ENCODE measurements at places on chromosomes 7 and 10.

DNA sequence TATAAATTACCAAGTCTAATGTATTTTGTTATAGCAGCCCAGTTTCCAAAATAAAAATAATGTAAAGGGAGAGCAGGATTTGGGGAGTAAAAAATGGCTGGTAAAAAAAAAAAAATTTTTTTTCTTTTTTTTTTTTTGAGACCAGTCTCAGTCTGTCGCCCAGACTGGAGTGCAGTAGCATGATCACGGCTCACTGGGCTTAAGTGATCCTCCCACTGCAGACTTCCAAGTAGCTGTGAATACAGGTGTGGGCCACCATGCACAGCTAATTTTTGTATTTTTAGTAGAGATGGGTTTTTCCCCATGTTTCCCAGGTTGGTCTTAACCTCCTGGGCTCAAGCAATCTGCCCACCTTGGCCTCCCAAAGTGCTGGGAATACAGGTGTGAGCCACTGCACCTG is 4.8 kb upstream of the LSM8 start:
- DNase-seq = no peak

GRCh38 chr10:1153805-1154351 is 97.7 kb downstream of the WDR37 start:
- DNase-seq = no peak

DNA sequence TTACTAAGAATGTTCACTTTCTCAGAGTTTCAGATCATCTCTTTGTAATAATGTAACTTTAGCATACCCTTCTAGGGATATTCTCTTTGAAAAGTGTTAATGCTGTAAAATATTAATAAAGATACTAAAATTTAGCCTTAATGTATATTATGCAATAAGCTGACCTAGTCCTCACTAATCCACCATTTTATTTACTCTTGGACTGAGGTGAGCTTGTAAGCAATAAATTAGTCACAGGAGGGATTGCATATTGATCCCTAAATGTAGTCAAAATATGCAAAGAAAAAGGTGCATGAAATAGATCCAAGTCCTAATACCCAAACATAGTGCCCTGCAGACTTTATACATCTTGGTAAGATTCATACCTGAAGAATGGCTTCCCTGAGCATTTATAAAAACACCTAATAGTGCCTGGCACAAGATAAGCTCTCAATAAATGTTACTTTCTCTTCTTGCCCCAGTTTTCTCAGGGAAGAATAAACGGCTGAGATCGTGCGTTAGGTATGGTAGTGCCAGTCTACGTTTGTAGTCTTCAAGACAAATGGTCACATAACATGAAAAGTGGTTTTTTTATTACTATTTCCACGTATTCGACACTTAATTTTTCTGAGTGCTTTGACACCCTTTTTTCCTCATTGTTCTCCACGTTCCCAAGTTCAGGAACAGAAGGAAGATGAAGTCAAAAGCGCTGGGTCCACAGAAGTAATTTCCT is 14.3 kb downstream of the INSIG1 start:
- DNase-seq = no peak

DNA sequence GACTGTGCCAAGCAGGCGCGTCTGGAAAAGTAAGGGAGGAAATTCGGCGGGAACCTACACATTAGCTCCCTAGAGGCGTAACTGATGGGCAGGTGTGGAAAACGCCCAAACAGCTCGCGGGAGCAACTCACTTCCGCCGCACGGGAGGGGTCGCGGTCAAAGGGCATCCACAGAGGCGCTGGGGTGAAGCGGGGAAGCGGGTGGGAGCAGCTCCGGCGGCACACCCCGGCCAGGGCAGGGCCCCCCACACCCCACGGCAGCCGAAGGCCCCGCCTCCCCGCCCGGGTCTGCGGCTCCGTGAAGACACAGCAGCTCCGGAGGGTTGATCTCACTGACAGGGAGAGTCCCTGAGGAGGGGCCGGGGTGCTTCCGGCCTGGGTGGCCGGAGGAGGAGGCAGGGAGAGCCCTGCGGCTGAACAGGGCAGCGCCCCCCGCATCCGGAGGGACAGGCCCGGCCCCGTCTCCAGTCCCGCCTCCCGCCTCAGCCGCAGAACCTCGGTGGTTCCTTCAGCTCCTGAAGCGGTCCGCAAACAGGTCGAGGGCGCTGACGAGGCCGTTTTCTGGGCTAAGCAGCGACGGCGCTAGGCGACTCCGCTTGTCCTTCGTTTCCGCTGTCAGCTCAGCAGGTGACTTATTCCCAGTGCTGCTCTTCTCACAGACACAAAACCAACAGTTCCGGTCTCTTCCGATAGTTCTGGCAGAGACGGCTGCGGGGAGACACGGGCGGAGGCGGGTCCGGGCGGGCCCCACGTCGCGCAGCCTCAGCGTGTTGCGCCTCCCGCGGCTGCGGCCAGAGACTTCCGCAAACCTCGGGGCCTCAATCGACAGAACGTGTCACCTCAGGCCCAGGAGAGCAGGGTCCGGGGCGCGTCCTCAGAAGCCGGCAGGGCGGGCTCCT is 276.1 kb downstream of the DNAJB6 start:
- DNase-seq = no peak

DNA sequence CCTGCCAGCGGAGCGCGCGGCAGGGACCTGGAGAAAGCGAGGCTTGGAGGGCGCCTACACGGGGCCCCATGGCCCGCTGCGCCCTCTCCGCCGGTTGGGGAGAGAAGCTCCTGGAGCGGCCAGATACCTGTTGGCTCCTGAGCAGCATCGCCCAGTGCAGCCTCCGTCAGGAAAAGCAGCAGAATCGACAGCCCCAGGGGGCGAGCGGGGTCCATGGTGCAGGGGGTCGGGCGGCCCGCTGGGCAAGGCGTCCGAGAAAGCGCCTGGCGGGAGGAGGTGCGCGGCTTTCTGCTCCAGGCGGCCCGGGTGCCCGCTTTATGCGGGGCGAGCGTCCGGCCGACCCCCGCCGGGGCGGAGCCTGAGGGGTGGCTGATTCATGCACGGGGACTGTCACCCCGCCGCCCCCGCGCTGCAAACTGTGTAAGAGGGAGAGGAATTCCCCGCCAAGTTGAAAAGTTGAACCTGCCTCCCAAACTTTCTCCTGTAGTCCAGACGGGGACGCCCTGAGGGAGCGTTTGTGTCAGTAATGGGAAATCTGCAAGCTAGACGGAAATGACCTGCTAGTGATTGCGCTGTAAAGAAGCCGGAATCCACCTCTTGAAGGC is at the start of gene TFPI2:
Gene TFPI2, minus strand, starts transcription at position 290 of the 605 bp plus-strand sequence. Its CDS starts 75 bp downstream, at position 215.
- no peak for DNase-seq

- no peak for DNase-seq
Observed at GRCh38 chr7:105016068-105016708, 2.2 kb downstream of the KMT2E start.

- no peak for DNase-seq
Observed at GRCh38 chr10:43073721-43074120, 3.1 kb upstream of the RET start.

GRCh38 chr10:128964100-128964403 is 503.0 kb upstream of the MGMT start:
- no peak for DNase-seq

DNA sequence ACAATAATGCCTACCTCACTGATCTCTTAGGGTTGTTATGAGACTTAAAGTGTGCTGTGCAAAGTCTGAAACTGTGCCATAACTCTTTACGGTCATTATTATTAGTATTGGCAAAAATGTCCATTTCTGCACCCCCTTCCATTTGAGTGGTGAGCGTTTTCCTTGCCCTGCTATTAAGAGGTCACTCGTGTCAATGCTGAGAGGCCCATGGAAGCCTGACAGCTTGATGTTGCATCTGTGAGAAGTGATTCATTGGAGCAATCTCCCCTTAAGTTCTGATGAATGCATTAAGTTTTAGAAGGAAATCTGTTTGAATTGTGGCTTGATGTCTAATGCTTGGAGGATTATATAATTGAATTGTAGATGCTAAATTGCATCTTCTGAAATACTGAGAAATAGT is 253.3 kb downstream of the FRMD4A start:
- DNase-seq = no peak

All from T47D (cell line).